ENCODE measurements at places on chromosomes 1 and 21.

- no peak for DNase-seq
Measured at GRCh38 chr1:17755120-17755519, at the start of gene ACTL8. ACTL8 (plus strand) TSS chr1:17755333; CDS start chr1:17823009, 67,676 bp downstream.

DNA sequence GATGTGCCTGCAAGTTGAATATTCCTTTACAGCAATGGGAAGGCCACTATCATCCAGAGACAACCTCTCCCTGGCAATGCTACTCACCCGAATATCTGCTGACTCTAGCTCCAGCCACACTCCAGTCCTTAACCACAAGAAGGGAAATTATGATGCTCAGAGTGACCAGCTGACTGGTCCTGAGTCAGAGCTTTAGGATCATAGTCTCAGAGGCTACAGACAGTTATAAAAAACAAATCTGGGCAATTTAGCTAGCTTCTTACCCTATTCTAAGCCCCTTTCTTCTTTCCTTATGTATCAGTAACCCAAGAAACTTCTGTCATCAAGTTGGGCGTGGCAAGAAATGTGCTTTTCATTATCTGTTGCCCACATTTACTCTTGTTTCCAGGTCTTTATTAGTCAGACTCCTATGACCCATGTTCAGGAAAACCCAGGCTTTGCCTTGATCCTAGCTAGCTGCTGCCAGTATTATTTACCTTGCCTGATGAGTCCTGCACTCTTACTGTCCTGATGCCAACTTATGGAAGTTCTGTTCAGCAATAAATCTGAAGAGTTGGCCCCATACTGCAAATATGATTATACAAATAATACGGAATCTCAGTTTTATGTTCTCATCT lies 207.0 kb downstream of the TTLL7 start:
- DNase-seq, result no peak

DNA sequence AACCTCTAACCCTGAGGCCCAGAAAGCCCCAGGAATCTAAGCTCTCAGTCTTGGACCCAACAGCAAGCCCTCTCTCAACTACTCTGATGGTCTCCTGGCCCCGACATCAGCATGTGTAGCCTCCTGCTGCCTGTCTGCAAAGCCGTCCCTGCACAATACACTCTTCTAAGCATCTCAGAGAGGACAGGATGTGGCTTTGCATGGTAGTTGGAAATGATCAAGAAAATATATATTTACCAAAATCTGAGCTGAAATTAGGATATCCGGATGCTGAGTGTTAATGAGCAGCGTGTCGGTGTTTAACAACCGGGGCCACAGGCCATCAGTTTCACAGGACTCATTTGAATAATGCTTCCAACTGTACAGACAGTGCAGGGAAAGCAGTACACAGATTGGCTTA lies 59.1 kb upstream of the SIM2 start:
- no peak for DNase-seq

GRCh38 chr1:154492115-154492514 lies 9.9 kb upstream of the TDRD10 start:
- DNase-seq, result no peak

DNA sequence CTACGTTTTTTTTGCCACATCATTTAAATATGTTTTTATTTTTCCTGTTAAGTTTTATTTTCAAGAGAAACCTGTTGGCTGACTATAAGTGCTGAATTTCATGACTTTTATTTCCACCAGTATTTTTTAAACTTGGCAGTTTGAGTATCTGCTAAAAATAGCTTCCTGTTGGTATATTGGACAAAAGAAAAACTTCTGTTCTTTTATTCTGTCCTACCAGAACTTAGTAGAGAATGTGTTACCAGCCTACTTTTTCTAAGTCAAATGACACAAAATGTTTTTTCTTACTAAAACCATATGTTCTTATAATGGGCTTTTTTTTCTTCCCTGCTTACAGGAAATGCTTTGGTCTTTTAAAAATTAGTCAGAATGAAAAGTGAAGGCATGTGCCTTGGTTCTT lies 7.6 kb downstream of the DR1 start:
- DNase-seq, result no peak

- DNase-seq, result no peak
Measured at GRCh38 chr1:217599154-217599553, 31.7 kb downstream of the GPATCH2 start.

DNA sequence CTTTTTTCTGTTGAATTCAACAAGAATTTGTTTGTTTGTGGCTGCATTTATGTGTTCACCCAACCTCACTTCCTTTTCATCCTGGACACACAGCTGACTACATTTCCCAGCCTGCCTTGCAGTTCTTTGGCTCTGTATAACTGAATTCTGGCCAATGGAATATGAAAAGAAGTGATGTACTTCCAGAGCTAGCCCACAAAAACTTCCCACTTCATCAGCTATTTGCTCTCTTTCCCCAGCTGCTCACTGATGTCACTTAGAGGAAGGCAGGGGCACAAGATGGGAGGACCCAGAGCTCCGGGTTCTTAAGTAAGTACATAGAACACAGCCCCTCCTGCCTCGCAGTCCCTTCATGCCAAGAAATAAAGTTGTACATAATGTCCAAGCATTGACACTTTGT lies 235.0 kb upstream of the FGGY start:
- DNase-seq, result no peak

GRCh38 chr1:229714964-229715603 lies 89.0 kb downstream of the URB2 start:
- peak; percentile 43 for DNase-seq

DNA sequence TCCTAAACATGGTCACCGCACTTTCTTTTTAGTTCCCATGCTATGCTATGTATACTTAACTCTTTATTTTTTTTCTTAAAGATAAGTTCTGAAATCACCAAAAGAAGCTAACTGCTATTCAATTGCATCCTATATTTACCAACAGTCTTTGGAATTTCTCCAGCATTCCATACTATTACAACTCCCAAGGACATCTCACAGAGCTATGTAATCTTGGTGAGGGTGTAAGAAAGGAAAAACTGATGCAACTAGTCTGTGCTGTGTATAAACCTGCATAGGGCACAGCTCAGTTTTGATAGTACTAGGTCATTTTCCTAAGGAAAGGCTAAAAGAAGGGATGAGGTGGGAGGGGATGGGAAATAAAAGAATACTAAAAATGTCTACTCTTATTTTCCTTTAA lies 78.0 kb downstream of the PTPN14 start:
- DNase-seq, result no peak

- DNase-seq, result no peak
Measured at GRCh38 chr21:32381571-32381970, 11.2 kb downstream of the URB1 start.

DNA sequence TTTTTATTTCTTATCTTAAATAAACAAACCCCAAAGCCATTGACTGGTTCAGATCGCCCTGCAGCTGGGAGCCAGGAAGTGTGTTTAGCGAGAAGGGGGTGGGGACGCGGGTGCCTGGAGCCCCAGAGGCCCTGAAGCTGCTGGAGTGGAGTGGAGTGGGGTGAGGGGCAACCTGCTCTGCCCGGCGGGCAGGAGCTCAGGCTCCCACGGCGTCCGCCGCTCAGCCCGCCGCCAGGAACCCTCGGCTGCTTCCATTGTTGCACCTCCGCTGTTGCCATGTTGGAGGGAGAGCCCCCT lies 673 bp downstream of the PIK3C2B start:
- peak; percentile 68 for DNase-seq

GRCh38 chr1:39808784-39809517 lies 20.3 kb upstream of the BMP8B start:
- DNase-seq, result no peak

- peak; percentile 29 for DNase-seq
Measured at GRCh38 chr1:231315887-231316286, 21.8 kb downstream of the EXOC8 start.

GRCh38 chr1:41681331-41682098 lies 197.0 kb upstream of the EDN2 start:
- DNase-seq, result no peak

DNA sequence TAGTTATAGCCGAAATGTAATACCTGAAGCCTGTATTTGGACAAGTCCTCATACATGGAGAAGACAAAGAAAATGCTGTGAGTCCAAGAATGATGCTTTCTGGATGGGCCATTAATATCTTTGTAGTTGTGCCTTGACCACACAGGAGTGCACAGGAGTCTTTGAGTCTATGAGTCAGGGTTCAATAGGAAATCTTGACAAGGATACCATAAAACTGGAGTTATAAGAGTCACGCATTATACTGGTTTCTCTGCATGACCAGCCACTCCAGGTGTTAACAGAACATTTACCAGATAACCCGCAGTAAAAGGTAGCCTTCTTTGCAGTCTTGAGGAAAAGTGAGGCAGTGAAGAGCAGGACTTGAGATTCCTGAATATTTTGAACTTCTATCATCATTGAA lies 464.6 kb upstream of the PKN2 start:
- no peak for DNase-seq

- no peak for DNase-seq
Measured at GRCh38 chr1:76125473-76126219, 51.1 kb downstream of the ST6GALNAC3 start.

GRCh38 chr1:24150234-24151174 lies 7.6 kb upstream of the IL22RA1 start:
- DNase-seq, result peak; percentile 84

- DNase-seq, result no peak
Measured at GRCh38 chr1:15400627-15401026, 9.1 kb upstream of the EFHD2 start.

DNA sequence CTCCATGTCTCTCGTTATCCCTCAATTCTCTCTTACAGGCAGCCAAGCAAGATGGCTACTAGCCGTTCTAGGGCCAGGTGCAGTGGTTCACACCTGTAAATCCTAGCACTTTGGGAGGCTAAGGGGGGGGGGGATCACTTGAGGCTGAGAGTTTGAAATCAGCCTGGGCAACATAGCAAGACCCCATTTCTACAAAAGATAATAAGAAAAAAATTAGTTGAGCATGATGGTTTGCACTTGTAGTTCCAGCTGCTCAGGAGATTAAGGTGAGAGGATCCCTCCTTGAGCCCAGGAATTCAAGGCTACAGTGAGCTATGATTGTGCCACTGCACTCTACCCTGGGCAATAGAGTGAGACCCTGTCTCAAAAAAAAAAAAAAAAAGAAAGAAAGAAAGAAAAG lies 80.4 kb downstream of the NKAIN1 start:
- DNase-seq, result no peak
